ENCODE measurements at places on chromosomes 4 and X.

GRCh38 chr4:123312116-123312515, 84.5 kb upstream of the SPRY1 start:
- no peak for DNase-seq

DNA sequence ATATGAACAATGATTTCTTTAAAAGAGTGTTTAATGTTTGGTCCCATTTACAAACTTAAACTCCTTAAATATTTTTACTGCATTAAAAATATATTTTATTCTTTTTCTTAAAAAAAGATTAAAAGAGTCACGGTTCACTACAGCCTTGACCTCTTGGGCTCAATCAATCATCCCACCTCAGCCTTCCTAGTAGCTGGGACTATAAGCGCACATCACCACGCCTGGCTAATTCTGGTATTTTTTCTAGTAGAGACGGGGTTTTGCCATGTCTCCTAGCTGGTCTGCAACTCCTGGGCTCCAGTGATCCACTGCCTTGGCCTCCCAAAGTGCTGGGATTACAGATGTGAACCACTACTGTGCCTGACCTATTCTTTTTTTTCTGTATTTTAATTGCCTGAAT, 104.7 kb upstream of the TLR2 start:
- no peak for DNase-seq

GRCh38 chrX:118872102-118872566, 48.5 kb downstream of the ZCCHC12 start:
- DNase-seq: peak; percentile 2

GRCh38 chrX:15930585-15930984, 76.0 kb upstream of the AP1S2 start:
- DNase-seq: peak; percentile 15

- no peak for DNase-seq
Measured at GRCh38 chrX:87616371-87616770, 98.8 kb downstream of the KLHL4 start.

- DNase-seq: peak; percentile 82
Measured at GRCh38 chrX:155068165-155068564, 2.8 kb downstream of the CMC4 start.

- peak; percentile 66 for DNase-seq
Measured at GRCh38 chr4:169341490-169341889, 70.7 kb upstream of the SH3RF1 start.

- no peak for DNase-seq
Measured at GRCh38 chr4:102736636-102737549, 23.9 kb downstream of the MANBA start.

DNA sequence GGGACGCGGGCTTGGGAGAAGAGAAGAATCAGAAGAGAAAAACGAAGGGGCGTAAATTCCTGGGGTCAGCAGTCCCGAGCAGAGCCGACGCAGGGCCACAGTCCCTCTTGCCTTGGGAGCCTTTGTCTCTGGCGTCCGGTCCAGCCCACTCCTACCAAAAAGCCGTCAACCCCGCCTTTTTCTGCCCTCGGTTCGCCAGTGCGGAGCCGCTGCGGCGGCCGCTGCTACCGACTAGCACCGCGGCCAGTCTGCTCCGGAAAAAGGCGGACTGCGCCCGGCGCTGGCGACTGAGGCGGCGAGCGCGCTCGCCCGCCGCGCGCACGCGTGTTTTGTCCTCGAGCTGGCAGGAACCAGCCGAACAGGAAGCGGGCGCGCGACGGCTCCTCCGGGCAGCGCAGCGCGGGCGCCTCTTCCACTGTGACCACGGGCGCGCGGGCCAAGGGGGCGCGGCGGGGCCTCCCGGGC, 502 bp downstream of the HNRNPDL start:
- DNase-seq: no peak

DNA sequence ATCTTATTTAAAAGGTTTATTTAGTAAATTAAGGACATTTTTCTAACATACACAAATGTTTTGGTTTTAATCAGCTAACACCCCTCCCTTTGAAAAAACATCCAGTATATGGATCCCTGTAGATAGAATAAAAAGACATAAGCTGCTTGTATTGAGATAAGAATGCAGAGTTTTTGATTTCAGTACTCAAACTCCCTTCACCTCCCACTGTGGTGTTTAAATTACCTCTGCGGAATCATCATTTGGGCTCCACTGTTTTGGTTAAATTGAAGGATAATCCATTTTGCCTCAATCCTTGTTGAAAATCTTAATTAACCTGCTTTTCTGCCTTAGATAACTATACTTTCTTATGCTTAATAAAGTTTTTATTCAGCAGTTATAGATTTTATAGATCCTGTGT, 27.6 kb downstream of the USP53 start:
- no peak for DNase-seq

DNA sequence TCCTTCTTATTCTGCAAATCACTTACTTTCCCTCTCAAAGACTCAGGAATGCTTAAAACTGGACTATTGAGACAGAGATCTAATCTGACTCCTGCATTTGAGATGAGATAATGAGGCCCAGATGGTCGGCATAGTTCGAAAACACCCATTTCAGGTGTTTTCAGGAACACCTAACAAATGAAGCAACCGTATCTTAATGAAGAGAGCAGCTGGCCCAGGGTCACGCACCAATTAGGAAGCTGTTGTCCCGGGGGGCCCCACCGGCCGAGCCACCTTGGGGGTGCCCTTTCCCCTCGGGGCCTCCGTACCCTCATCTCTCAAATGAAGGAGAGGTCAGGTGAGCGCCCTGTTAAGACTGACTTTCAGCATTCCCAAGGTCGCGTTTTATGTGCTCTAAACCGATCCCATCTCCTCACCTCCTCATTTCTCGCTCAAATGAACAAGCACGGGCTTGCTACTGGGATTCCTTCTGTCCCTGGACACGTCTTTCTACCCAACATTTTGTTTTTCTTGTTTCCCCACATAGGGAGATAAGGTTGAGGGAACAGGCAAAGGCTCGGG, 824 bp downstream of the LRPAP1 start:
- DNase-seq: no peak

DNA sequence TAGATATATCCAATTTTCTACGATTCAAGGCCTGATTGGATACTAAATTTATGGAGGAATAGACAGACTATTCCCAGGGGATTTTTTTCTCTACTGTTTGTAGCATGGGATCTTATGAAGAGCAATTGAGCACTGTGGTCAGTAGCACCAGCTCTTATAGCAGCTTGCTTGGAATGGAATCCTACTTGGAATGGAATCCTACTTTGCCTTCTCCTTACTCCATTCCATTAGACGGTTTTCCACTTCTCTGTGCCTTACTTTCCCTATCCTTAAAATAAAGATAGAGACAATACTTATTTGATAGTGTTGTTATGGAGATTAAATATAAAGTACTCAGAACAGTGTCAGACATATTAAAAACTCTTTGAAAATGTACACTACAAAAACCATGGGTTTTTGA, 133.5 kb downstream of the BTC start:
- no peak for DNase-seq

- DNase-seq: peak; percentile 42
Measured at GRCh38 chr4:10107111-10108091, 9.2 kb downstream of the WDR1 start.

DNA sequence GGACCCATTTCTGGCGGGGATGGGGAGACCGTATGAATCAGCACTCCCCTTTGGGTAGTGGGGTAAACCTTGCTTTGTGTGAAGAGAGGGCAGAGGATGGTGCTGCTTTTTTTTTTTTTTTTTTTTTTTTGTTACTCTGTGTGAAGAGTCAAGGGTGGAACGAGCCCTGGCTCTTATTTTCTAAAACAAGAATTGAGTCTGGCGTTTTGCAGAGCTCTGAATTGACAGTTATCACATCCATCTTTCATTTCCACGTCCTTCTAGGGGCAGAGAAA, 1.2 kb downstream of the SLAIN2 start:
- DNase-seq: no peak

- DNase-seq: no peak
Measured at GRCh38 chr4:146485968-146486367, 35.8 kb downstream of the SLC10A7 start.

GRCh38 chrX:54640736-54641135, 110.7 kb downstream of the GNL3L start:
- peak; percentile 32 for DNase-seq

DNA sequence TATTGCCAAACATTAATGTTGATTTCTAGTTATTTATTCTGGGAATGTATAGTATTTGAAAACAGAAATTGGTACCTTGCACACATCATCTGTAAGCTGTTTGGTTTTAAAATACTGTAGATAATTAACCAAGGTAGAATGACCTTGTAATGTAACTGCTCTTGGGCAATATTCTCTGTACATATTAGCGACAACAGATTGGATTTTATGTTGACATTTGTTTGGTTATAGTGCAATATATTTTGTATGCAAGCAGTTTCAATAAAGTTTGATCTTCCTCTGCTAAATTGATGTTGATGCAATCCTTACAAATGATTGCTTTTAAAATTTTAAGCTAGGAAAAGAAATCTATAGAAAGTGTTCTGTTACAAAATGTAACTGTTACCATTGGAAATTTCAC, 30.8 kb upstream of the FMR1NB start:
- DNase-seq: no peak

GRCh38 chr4:153036931-153037482, 100.9 kb downstream of the FHDC1 start:
- DNase-seq: no peak

GRCh38 chr4:41572956-41573355, 35.0 kb downstream of the LIMCH1 start:
- DNase-seq: no peak

DNA sequence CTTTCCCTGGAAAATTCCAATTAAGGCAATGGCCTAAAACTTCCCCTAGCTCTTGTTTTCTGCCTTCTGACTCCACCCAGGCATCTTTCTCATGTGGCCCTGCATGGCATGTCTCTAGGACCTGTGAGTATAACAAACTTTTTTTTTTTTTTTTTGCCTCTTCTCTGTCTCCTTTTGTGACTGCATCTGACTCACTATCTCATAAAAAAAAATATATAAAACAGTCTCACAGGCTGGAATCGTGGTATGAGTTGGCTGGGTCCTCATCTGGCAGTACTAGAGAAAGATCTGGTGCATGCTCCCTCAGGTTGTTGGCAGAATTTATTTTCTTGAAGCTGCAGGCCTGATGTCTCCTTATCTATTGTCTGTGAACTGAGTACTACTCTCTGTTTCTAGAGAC, 313.9 kb downstream of the TECRL start:
- DNase-seq: no peak

DNA sequence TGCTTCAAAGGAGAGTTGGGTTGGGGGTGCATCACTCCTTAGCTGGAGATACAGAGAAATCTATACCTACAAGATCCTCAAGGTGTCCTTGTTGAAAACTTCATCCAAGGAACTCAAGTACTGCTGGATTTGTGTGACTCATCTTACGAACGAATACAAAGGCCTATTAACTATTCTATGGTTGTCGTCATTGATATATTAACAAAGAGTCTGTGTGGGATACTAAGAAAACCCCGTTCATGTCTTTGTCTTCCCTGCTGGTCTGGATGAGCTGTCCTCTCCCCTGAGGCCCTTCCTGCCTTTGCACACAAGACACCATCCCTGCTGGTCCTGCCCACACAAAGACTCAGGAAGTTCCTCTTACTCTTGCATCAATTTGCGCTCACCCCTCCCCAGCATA, 54.9 kb upstream of the IRF2 start:
- DNase-seq: no peak

GRCh38 chr4:152072001-152072485, 311.2 kb upstream of the GATB start:
- no peak for DNase-seq

- DNase-seq: no peak
Measured at GRCh38 chr4:10893395-10893794, 208.8 kb upstream of the CLNK start.

GRCh38 chrX:69988955-69989394, 60.8 kb downstream of the AWAT2 start:
- no peak for DNase-seq

- DNase-seq: no peak
Measured at GRCh38 chrX:114924856-114925255, 92.6 kb downstream of the IL13RA2 start.

- DNase-seq: no peak
Measured at GRCh38 chr4:950136-951020, 18.1 kb downstream of the TMEM175 start.

GRCh38 chr4:77273412-77273811, 116.4 kb downstream of the CCNG2 start:
- DNase-seq: no peak

GRCh38 chr4:40585201-40585799, 44.4 kb downstream of the RBM47 start:
- no peak for DNase-seq

GRCh38 chr4:70179811-70180210, 15.7 kb upstream of the ODAM start:
- no peak for DNase-seq

GRCh38 chr4:158860856-158861255, 92.0 kb downstream of the FNIP2 start:
- no peak for DNase-seq

DNA sequence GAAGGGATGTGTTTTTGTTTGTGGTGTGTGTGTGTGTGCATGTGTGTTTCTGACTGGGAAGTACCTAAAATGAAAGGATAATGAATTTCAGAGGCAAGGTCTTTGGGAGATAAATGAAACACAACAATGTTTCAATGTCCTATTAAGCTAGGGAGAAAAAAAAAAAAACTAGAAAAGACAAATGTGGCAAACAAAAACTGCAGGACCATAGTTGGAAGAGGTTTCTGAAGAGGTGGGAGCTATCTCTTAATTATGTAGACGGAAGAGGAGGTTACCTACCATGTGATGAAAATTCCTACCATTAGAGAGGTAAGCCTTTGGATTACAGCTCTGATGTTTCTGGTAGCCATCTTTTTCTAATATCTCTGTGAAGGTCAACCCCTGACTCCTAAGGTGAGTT, at the start of gene TRPC5OS:
Gene TRPC5OS, plus strand, starts transcription at position 301 of the 400 bp plus-strand sequence. CDS start 25,669 bp downstream, outside the sequence.
- DNase-seq: no peak

GRCh38 chrX:86141786-86142185, 6.5 kb upstream of the DACH2 start:
- DNase-seq: no peak

DNA sequence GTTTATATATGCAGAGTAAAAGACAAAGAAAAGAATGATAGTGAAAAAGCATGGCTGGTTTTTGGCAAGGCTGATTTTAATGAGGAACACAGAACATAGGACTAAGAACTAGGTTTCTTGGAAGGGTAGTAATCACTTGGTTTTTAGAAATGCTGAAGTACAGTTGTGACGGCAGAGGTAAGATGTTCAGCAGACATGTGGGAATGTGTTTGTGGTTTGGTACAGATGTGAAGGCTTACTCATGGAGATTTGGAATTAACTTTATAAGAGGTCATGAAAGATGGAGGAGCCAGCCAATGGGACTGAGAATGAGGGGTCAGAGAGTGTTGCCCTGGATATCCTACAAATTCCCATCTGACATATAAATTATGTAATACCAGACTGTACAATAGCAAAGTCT, 243.6 kb downstream of the NPFFR2 start:
- peak; percentile 9 for DNase-seq

GRCh38 chr4:53633608-53634007, 42.3 kb upstream of the LNX1 start:
- DNase-seq: peak; percentile 53

GRCh38 chr4:167956676-167957075, 135.7 kb upstream of the ANXA10 start:
- DNase-seq: peak; percentile 53

- peak; percentile 64 for DNase-seq
Measured at GRCh38 chr4:152894673-152895072, 41.5 kb upstream of the FHDC1 start.
